HS-5 (cell line): ENCODE measurements at places on chromosomes 7 and 10.

- no peak for DNase-seq
These were observed 387.8 kb downstream of the BBS9 start for GRCh38 chr7:33517191-33517590.

- no peak for DNase-seq
These were observed 303.4 kb downstream of the PCLO start for GRCh38 chr7:82859106-82859850.

DNA sequence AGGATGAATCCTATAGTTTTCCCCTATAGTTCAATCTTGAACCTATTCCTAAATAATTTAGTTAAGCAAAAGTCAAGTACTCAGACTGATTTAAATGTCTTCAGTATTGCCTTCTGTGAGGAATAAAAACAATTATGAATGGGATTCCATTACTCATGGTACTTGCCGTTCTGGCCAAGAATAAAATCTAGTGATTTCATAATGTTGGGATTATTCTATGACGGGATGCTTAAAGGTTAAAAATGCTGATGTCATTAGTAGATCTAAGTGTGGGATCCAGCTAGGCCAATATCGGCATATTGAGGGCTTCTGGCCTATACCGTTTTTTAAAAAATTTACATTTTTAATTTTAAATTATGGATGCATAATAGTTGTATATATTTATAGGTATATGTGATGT lies 5.3 kb downstream of the BPGM start:
- DNase-seq: no peak

GRCh38 chr7:102072636-102073209 lies 213.9 kb upstream of the SH2B2 start:
- DNase-seq: no peak
